ENCODE measurements at places on chromosomes 3 and 15.

DNA sequence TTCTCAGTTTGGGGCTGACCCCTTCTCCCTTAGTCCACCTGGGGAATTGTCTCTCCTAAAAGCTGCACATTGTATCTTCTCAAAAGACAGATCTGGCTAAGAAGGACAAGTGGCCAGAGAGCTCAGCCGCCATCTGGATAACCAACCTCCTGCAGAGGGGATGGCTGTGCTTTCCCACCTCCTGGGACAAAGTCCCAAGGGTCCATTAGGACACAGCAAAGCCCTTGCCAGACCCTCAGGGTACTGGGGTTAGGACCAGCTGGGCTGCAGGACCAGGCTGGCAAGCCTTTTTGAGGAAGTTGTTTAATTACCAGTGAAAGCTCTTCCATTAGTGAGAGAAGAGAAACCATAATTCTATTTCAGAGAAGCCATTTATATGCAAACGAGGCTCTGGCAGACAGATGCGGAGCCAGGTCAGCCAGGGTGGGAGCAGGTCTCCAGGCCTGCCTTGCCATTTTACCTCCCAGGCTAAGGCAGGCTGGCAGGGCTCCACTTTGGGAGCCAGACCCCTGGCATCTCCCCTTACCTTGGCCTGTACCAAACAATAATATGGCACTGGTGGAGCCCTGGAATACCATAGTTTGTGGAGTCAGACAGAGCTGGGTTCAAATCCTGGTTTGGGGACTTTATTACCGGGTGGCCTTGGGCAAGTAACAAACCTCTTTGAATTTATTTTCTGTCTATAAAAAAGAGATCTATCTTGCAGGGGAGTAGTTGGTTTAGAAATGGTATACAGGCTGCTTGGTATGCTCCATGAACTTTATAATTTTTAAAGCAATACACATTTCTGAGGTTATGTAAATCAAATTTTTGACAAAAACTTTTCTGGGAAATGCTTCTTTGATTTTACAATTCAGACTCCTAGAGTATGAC is 17.9 kb downstream of the SHF start:
- no peak for DNase-seq

GRCh38 chr15:101329867-101330380 is 34.9 kb upstream of the SNRPA1 start:
- no peak for DNase-seq

DNA sequence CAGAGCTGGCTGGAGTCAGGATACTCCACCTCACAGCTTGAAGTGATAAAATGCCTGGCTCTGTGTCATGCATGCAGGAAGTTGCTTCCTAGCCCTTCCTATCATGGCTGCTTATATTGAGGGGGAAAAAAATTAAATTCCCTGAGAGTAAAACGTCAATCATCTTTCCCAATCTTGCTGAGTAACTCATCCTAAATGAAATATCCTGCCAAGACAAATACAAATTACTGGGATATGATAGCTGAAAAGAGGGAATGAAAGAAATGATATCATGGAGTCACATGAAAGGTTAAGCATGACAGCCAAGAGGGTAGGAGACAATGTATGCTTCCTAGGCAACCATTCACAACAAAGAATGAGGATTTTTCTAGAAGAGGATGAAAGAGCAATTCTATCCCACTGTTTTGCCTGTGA is 110.6 kb downstream of the ABI3BP start:
- DNase-seq: no peak

DNA sequence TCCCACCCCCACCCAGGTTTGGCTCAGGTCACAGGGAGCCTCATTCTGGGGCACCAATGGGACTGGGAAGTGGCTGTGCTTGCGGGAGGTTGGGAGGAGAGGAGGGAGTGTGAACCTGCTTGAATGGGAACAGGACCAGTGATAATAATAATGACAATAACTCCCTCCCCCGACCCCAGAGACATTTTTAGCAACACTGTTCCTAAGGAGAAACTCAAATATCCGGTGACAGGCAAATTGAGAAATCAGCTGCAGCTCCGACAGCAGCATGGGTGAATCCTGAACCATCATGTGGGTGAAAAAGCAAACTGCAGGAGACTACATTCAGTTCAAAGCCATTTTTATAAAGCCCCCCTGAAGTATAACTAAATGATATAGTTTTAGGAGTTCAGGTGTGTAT is 11.6 kb upstream of the RPL29 start:
- DNase-seq: no peak

DNA sequence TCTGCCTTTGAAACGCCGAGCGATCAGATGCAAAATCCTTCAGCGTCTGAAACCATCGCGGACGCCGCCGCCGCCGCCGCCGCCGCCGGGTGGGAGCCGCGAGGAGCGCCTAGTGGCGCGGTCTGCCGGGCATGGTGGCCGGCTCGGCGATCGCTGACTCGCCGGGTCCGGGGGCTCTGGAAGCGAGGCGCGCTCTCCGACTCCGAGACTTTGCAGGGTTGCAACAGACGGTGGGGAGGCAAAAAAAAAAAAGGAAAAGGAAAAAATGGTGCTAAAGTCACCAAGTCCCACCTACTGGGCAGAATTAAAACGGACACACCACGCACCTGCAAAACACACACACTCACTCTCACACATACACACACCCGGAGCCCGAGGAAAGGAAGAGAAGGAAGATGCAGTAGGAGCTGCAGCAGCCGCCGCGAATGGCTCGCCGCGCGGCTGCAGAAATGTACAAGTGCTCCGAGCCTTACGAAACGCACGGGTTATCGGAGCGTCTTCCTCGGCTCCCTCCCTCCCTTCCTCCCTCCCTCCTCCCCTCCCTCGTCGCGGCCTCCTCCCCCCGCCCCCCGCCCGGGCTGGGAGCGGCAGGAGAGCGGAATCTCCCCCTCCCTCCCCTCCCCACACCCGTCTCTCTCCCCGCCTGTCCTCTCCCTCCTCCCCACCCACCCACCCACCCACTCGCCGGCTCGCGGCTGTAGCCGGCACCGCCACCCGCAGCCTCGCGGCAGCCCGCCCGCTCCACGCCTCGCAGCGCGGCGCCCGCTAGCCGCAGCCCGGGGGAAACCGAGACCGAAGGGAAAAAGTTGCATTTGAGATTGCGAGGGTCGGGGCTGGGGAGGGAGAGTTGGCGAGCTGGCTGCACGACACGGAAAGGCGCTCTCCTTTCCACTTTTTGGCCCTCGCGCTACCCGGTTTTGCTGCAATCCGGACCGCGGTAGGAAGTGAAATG is at the start of gene NTRK3:
NTRK3 (minus strand) TSS at position 461 of the 952 bp plus-strand sequence. CDS start 586 bp downstream, outside the sequence.
- no peak for DNase-seq

DNA sequence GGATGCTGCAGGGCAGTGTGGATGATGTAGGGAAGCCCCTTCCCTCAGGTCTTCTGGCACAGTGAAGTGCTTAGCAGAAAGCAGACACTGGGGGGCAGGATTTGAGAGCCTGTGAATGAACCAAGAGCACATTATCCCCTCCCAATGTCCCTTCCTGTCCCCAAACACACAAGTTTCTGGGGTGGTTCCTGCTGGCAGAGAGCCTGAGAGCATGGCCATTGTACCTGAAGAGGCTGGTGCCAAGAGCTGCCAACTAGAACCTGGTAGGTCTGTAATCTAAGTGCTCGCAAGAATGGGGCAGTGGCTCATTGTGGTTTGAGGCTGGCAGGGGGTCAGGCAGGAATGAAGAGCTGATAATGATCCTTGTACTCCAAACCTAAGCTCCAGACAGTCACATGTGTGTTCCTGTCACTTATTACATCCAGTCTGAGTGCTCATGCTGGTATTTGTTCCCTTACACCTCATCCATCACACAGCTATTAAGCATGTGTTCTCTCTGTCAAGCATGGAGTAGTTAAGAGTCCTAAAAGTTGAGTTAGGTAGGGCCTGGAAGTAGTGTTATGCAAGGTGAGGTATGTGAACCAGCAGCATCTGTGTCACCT is 6.7 kb upstream of the CCR1 start:
- no peak for DNase-seq

- no peak for DNase-seq
Measured at GRCh38 chr15:81728726-81729125, 317.1 kb downstream of the MEX3B start.

DNA sequence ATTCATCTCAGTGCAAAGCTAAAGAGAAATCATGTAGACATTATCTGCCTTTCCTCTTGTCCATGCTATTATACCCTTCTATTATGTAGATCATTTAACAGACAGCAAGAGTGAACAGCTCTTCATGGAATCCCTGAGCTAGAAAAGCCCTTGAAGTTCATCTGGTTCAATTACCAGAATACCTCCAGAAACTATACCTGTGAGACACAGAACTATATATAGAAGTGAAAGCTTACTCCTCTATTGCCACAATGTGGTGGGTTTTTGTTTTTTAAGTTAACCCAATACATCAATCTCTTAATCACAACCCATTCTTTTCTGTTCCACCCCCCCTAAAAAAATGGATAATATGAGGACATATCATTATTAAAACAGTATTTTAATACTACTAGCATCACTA is 347.7 kb downstream of the PLCL2 start:
- no peak for DNase-seq

GRCh38 chr3:58323529-58324390 is 8.9 kb upstream of the PXK start:
- no peak for DNase-seq

DNA sequence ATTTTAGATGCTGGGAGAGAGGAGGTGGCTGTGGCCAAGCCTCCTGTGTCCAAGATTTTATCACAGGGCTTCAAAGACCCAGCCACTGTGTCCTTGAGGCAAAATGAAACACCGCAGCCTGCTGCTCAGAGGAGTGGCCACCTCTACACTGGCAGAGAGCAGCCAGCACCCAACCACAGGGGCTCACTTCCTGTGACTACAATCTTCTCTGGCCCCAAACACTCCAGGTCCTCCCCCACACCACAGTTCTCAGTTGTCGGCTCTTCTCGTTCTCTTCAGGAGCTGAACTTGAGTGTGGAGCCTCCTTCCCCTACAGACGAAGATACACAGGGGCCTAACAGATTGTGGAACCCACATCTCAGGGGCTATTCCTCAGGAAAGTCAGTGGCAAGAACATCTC is 45.6 kb downstream of the CDAN1 start:
- no peak for DNase-seq

- DNase-seq: no peak
Measured at GRCh38 chr15:72280751-72281150, 8.4 kb upstream of the PARP6 start.

- no peak for DNase-seq
Measured at GRCh38 chr15:94547711-94548110, 316.4 kb downstream of the MCTP2 start.

DNA sequence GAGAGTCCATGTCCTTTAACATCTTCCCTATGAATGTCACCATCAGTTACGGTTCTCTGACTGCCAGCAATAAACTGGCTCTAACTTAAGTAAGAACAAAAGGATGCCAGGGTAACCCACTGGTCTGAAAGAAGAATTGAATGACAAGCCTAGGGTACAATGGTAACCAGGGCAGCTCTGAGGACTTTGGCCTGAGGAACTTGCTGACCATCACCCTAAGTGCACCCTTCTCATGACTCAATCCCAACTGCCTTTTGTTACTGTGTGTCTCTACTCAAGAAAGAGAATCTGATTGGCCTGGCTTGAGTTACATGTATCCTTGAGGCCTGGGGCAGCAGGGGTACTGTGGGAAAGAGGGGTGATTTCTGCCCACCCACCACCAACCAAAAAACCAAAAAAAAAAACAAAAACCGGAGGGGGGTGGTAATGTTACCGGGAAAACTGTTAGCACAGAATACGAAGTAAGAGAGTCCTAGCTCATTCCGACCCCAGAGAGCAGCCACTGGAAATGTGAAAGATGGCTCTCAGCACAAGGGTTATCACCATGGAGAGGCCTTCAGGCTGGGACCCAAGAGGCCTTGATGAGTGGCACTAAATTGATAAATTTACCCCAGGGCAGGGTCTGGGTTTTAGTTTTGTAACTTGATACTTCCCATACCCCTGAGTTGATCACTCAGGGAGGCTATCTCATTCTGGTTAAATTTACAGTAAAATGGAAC is 9.3 kb upstream of the SLC28A1 start:
- no peak for DNase-seq

- DNase-seq: peak; percentile 67
Measured at GRCh38 chr15:82298520-82298919, 35.9 kb downstream of the SAXO2 start.

- no peak for DNase-seq
Measured at GRCh38 chr3:172700936-172701455, 9.9 kb downstream of the NCEH1 start.

DNA sequence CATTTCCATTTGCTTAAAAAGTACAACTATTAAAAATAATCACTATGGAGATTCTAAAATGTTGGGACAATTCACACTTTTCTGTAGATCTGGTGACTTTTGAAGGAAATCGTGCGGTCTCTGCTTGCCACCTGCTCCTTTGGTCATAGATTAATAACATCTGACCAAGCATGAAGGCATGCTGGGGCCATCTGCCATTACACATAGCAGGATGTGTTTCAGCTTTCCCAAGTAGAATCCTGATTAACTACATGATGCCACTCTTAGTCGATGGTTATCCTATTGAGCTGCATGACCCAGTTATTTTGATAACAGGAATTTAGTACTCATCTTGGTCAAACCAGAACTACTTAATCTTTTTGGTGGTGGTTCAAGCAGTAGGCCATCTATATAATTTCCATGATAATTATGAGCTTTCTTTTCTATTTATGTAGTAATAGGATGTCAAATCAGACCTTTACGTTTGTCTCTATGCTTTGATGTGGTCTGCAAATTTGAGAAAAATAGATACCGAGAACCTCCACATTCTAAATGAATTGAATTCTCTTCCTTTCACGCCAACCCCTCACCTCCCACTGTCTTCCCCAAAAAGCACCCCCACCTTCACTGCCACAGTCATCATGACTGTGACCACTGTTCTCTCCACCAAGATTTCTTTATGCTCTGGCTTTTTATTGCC is 158.1 kb downstream of the DIPK2A start:
- no peak for DNase-seq

GRCh38 chr15:58426501-58426900 is 5.3 kb upstream of the LIPC start:
- DNase-seq: no peak

- DNase-seq: no peak
Measured at GRCh38 chr3:194570235-194570634, 63.0 kb downstream of the TMEM44 start.

GRCh38 chr3:195213639-195214315 is 57.2 kb downstream of the XXYLT1 start:
- DNase-seq: no peak

GRCh38 chr3:61182662-61183061 is 68.6 kb downstream of the FHIT start:
- no peak for DNase-seq

- no peak for DNase-seq
Measured at GRCh38 chr3:185658943-185659342, 72.8 kb downstream of the SENP2 start.

GRCh38 chr3:9193633-9194195 is 55.7 kb downstream of the SRGAP3 start:
- no peak for DNase-seq

- DNase-seq: peak; percentile 13
Measured at GRCh38 chr3:4409415-4409814, 57.7 kb downstream of the SUMF1 start.

DNA sequence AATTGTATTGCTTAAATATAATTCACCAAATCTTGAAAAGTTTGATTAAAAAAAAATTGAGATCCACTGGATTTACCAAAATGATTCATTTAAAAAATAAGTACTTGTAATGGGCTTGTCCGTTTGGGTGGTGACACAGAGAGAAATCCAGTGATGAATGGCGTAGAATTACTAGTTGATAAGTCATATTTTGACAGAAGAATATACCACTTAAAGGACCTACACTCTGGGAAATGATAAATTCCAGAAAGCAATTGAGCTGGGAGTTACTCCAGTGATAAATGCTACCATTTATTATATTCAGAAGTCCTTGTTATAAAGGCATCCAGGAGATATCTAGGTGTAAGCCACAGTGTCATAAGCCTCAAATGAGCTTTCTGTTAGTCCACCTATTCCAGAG is 141.8 kb upstream of the CFAP20DC start:
- DNase-seq: no peak
